ENCODE measurements at places on chromosomes 16 and 17.

DNA sequence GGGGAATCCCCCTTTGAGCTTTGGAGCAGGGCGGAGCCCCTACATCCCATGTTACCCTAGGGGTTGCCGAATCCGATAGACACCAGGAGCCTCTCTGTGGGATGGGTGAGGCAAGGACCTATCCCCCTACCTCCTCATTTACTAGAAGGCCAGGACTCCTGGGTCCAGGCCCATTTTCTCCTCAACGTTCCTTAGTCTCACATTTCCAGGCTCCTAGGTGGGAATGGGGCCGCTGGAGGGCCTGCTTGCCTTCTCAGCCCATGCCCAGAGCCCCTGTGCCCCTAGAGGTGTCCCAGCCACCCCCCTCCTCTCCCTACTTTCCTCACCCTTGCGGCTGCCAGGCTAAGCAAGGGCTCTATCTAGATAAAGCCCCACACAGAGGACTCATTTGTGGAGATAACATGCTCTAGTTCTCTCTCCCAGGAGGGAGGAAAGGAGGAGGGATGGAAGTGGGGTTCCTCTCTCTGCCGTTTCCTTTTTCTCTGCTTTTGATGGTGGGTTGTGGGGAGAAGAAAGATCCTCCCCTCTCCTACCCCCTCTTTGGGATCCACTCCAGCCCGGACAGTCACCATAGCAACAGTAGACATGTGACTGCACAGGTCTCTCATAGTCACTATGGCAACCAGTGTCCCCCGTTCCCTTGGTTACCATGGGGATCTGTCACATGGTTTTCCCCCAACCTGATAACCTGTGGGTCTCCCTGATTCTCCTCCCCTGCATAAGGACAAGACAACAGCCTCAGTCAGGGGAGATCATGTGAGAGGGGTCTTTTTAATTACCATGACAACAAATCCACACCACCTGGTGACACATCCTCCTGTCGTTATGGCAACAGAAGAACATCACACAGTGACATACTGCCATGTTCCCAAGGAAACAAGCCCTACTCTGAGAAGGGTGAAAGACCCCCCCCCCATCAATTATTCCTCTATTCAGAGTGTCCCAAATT is 5.2 kb downstream of the CACNA1G start:
- no peak for DNase-seq

GRCh38 chr17:33291248-33292200 is 1.6 kb downstream of the ASIC2 start:
- DNase-seq, result no peak

DNA sequence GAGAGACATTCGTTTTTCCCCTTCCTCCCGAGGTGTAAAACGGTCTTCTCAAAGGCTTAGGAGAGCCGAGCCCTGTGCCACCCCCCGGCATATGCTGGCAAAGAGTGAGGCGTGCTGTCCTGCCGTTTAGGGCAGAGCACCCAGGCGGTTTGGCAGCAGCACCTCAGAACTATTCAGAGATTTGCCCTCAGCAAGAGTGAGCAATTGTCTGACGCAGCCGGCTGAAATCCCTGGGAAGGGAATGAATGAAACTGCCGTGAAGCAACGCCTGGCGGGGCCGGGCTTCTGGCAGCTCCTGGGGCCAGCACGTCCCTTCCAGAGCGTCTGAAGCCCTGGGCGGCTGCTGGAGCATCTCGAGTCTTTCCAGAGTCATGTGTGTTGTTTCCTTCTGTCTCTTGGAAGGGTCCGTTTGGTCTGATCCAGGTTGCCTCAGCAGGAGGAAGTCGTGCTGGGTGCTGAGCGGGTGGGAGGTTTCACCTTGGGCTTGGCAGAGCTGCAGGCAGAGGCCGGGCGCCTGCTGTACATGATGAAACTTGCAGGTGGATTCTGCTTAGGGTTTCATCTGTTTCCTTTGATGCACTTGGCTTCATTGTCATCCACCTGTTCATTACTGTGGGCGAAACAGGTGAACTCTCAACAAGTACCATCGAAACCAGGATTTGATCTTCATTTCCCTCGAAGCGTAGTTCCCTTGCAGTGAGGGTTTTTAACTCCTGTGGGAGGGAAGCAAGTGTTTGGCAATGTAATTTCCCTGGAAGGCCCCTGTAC is 35.4 kb downstream of the TBCD start:
- no peak for DNase-seq

- DNase-seq, result peak; percentile 36
These were observed 17.3 kb upstream of the WFDC1 start for GRCh38 chr16:84277244-84277823.

- no peak for DNase-seq
These were observed 54.4 kb downstream of the TMEM132E start for GRCh38 chr17:34633760-34634159.

- DNase-seq, result no peak
These were observed 15.6 kb upstream of the AURKB start for GRCh38 chr17:8225813-8226535.

GRCh38 chr17:68328676-68329075 is 37.4 kb downstream of the ARSG start:
- DNase-seq, result no peak
